ENCODE measurements at places on chromosomes 2 and 18. TPM values are rescaled to one million over a fixed set of nuclear protein-coding genes. Genes with fewer than 3 reads are reported as not detected.

GRCh38 chr2:190840569-190841172 is 40.0 kb upstream of the GLS start:
- peak; percentile 28 for DNase-seq

DNA sequence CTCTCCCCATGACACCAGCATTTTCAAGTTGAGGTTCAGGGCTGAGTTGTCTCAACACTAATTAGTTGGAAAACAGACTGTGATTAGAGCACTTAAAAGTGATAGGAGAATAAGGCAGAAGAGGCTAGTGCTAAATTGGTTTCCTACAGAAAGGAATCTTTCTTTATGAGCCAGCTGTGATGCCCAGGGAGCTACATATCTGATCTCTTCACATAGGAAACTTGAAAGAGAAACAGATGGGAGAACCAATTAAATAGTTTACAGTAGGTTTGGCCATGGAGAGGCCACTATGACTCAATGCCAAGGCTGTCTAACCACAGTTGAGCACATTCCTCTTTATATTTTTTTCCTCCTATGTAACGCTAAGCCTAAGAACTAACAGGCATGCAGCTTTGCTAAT is 418.3 kb upstream of the CYRIA start:
- no peak for DNase-seq

- peak; percentile 58 for DNase-seq
These were observed 167.3 kb upstream of the SKOR2 start for GRCh38 chr18:47418746-47419145.

Gene CD226
- total RNA-seq = 0.91 TPM

DNA sequence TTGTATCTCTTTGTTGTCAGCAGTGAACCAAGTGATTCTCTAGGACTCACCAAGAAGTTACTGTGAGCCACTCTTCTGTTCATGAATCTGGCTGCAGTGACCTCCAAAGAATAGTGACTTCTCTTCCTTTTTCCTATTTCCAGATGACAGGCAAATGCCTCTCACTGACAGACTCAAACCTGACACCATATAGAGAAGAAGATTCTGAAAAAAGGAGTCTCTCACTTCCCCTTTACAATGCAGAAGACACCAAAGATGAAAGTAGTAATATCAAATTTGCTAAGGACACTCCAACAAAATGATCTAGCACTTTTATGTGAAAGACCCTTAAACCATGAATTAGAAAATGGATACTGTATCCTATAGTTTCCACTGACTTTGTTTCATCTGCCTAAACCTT is 44.4 kb upstream of the SETBP1 start:
- no peak for DNase-seq

- no peak for DNase-seq
These were observed 278.6 kb upstream of the KYNU start for GRCh38 chr2:142598846-142599245.

- no peak for DNase-seq
These were observed 1303.3 kb downstream of the SUCLG1 start for GRCh38 chr2:83155826-83156225.

- DNase-seq = no peak
These were observed 97.1 kb downstream of the INHBB start for GRCh38 chr2:120442923-120443571.

Gene ALLC
- total RNA-seq = 0.11 TPM

Gene IL1F10
- total RNA-seq = not detected

DNA sequence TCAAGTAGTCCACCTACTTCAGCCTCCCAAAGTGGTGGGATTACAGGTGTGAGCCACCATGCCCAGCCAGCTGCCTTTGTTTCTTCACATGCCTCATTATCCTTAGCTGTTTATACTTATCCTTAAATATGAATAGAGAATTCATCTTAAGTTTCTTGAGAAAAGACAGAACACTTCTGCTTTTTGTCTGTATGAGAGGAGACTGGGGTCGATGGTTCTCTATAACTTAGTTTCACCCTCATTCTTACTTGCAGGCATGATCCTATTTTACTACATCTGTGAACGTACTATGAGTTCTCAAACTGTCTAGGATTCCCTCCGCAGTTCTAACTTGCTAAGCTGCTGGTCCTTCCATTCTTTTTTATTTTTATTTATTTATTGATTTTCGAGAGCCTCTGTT is 20.4 kb downstream of the PPM1B start:
- DNase-seq = no peak

DNA sequence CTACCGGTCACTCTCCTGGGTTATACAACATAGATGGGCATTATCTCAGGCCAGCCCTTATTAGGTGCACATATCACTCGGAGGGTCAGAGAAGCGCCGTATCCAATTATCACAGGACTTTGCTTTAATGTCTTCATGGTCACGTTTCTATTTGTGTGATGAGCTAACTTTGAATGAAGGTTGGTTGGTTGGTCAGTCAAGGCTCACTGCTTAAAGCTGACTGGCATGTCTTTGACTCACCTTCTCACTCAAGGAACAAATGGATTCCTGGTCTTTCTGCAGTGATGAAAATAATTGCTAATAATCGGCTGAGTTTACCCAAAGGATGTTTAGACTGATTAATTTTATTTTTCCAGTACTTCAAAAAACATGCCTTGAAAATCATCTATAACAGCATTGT is 39.7 kb downstream of the COLEC12 start:
- no peak for DNase-seq

GRCh38 chr2:216006164-216006663 is 7.1 kb downstream of the MREG start:
- DNase-seq = peak; percentile 75

Gene HOXD4
- 2.5 TPM for total RNA-seq

DNA sequence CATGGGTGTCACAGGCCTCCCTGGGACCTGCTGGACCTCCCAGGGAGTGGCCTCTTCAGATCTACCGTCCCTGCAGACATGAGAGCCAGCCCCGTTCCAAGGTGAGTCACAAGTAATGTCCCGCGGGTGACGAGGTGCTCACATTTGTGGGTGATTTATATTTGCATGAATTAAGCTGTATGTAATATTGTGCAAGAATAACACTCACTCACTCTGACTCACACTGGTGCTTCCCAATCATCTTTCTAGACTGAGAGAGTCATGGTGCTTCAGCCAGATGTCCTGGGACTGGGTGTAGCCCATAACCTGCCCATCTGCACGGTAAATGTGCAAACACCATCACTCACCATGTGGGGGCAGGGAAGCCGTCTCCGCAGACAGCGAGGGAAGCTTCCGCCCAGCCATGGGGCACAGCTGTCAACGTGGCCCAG is 347.5 kb upstream of the SALL3 start:
- peak; percentile 93 for DNase-seq

Gene CRYGC
- total RNA-seq = not detected

Gene PLGLB2
- 0.11 TPM for total RNA-seq

Gene TRMT61B
- total RNA-seq = 10.6 TPM

DNA sequence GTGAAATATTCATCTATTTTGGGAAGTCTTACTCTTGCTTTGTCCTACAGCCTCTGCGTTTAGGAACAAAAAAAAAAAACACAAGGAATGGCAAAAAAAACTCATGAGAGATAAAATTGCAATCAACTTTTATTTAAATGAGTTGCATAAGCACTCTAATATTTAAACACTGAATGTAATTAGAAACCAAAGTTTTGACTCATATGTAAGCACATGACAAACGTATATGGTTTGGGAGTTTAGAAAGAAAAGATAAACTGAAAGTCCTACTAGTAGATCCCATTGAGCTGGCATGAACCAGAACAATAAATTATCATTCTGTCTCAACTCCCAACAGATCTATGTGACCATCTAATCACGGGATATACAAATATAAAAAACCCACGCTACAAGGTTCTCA is 44.8 kb downstream of the REV1 start:
- DNase-seq = no peak

- DNase-seq = no peak
These were observed 142.6 kb downstream of the HDAC4 start for GRCh38 chr2:239258248-239258647.

- no peak for DNase-seq
These were observed 84.2 kb upstream of the UNC80 start for GRCh38 chr2:209687323-209687969.

- DNase-seq = peak; percentile 11
These were observed 24.4 kb upstream of the AAK1 start for GRCh38 chr2:69667805-69668382.

- DNase-seq = no peak
These were observed 164.8 kb downstream of the MYO5B start for GRCh38 chr18:50030146-50030545.
